ENCODE measurements at places on chromosomes 6 and 20. TPM values are rescaled to one million over a fixed set of nuclear protein-coding genes. Genes with fewer than 3 reads are reported as not detected.

C6orf52 gene
- not detected for total RNA-seq

HRH3 gene
- not detected for total RNA-seq

FAM83C gene
- total RNA-seq = not detected

WDR27 gene
- 7.8 TPM for total RNA-seq

DST gene
- 544 TPM for total RNA-seq

DNA sequence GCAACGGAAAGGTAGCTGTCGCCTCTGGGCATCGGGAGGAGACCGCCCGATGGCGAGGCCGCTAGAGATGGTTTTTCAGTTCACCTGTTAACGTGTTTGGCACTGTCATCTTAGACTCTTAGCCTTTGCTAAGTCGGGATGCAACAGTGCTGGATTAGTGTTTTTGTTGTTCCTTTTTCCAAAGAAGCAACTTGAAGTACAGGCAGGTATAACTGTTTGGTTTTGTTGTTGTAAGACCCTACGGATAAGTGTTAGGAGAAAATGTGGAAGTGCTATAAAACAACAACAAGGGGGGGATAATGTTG is 723 bp downstream of the MANEA start:
- DNase-seq = peak; percentile 1

- no peak for DNase-seq
Measured at GRCh38 chr6:46898006-46898405, 23.7 kb downstream of the ADGRF5 start.

DNA sequence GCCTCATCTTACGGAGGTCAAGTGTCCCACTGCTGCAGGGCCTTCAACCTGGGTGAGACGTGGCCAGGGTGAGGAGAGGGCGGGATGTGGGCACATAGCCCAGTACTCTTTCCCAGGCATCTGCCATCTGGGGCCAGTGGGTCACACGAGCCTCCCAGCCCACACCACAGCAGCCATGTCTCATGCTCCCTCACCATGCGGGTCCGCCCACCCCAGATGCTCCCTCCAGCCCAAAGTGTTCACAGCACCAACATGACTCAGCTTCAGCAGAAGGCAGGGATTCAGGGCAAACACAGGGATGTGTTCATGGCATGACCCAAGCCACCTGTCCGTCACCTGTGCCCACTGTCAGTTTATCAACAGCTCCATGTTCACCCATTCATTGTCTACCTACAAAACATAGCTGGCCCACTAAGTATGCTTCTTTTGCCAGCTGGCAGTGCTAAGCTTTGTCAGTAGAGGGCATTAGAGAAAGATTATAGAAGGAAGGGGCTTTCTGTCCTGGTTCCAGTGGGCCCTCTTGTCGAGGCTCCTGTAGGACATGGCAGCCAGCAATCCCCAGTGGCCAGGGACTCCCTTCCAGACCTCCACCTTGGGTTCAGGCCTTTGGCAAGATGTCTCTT is 109.2 kb downstream of the FOXF2 start:
- DNase-seq = peak; percentile 38

GRCh38 chr6:90890683-90891330 is 303.9 kb upstream of the MAP3K7 start:
- no peak for DNase-seq

GRCh38 chr6:150228072-150228733 is 85.4 kb downstream of the PPP1R14C start:
- DNase-seq = no peak

DNA sequence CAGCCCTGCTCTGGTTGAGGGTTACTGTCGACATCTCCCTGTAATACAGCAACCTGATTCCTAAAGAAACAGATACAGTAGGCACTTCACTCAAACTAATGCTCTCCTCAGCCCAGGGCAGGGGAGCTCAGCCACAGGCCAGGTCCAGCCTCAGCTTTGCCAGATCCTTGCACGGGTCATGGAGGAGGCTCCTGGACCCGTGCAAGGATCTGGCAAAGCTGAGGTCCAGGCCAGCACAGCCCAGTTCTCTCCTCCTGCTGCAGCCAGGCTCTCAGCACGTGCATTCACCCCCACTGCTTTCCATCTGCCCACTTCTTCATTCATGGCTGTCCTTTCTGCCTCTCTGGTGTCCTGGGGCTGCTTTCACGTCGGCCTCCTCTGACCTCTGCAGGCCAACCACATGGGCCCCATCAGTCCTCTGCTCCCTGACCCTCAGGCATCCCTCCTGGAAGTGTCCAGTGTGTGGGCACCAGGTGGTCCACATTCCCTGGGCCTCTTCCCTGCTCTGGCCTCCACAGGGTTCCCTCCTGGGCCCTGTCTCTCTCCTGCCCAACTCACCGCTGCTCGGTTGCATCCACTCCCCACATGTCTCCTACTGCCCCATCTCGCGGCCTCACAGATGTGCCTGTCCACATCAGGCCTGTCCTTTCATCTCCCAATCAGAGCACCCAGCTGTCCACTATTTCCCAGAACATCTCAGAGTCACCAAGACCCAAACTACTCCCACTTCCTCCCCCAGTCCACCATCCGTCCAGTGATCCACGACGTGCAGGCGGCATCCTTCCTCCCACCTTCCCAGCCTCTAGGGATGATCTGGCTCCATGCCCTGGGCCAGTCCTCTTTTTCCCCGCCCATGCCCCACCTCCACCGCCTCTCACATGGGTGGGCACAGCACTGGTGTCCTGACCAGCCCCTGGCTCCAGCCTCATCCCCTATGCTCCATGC is 11.8 kb upstream of the CD93 start:
- DNase-seq = no peak

DNA sequence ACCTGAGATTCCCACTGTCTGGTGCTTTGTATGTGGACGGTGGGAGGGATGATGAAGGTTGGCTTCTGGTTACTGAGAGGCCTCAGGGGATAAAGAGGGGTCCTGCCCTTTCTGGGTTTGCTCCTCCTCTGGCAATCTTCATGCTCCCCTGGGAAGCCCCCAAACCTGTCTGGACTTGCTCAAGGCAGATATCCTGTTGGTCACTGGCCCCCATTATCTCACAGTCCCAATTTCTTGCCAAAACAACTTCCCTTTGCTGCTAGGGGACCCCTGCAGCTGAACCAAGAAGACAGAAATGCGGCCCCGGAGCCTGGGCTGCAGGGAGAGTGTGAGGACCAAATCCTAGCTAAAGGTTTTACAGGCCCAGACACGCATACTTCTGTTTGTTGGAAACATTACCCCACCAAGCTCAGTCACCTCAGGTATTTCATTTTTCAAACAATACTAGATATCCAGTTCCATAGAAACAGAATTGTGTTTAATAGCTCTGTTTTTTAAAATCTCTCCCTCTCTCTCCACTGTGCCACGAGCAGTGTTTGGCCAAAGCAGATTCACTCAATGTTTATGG is 63.4 kb upstream of the MRPS10 start:
- DNase-seq = no peak

DNA sequence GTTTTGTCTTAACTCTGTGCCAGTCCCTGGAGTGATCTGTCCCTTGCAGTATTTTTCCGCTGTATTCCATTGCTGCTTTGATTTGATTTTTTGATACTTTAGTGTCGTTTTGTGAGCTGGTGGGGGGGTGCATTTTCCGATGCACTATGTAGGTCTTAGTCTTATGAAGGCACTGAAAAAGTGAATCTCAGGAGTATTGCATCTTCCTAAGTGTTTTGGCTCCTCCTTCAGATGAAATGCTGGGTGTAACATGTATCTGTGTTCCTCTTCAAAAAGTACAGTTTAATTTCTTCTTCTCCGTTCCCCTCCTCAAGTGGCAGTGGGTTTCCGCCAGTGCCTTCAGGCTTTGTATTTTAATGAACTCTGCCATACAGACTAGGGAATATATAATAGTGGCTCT is 580.7 kb upstream of the GJE1 start:
- no peak for DNase-seq

- no peak for DNase-seq
Measured at GRCh38 chr6:38640216-38640909, 634 bp upstream of the BTBD9 start.

DNA sequence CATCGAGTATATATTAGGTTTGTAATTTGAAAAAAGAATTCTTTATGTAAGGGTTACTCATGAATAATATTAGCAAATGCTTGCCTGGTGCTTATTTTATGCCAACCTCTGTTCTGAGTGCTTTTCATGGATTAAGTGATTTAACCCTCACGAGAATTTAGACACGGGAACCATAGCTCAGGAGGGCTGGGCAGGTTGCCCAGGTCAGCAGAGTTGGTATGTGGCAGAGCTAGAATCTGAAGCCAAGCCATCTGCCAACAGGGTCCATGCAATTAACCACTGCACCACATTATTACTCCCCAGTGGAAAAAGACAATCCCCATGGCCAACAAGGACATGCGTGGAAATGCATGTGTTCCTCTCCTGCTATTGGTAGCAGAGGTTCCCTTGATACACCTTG is 345.6 kb downstream of the CDC5L start:
- DNase-seq = no peak

DNA sequence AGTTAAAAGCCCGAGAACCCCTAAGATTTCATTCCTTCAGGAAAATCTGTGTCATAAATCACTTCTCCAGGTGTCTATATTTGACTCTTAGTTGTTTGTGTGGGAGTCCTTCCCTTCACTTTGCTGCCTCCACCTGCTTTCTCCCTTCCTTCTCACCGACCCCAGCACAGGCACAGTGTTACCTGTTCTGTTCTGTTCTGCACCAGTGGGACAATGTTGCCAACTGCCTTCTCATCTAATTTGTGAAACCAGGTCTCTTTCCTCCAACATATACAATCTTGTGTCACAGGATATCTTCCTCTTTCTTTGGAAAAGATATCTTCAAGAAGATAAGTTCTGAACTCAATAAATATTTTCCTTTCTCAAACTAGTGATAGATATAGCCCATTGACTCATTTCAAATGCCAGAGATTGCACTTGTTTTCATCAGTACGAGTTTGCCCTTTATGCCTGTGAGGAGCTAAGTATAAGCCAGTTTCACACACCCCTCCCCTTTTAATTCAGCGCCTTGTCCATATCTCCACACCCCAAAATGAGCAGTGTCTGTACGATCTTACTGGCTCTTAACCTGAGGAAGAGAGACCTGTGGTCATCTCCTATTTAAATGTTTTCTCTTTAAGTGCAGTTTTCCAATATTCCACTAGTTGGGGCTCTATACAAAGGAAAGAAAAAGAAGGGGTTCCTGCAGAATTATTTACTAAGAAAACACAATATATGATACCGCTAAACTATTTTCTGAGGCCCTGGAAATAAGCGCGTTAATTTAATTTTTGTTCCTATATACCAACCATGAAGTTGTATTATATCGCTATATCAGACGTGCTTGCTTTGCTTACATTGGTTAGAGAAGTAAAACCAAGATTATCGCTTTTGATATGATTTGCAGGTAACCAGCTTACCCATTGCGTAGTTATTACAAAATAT is 81.6 kb upstream of the PREP start:
- DNase-seq = peak; percentile 55

- DNase-seq = no peak
Measured at GRCh38 chr6:3857468-3858456, 8.6 kb downstream of the FAM50B start.

DNA sequence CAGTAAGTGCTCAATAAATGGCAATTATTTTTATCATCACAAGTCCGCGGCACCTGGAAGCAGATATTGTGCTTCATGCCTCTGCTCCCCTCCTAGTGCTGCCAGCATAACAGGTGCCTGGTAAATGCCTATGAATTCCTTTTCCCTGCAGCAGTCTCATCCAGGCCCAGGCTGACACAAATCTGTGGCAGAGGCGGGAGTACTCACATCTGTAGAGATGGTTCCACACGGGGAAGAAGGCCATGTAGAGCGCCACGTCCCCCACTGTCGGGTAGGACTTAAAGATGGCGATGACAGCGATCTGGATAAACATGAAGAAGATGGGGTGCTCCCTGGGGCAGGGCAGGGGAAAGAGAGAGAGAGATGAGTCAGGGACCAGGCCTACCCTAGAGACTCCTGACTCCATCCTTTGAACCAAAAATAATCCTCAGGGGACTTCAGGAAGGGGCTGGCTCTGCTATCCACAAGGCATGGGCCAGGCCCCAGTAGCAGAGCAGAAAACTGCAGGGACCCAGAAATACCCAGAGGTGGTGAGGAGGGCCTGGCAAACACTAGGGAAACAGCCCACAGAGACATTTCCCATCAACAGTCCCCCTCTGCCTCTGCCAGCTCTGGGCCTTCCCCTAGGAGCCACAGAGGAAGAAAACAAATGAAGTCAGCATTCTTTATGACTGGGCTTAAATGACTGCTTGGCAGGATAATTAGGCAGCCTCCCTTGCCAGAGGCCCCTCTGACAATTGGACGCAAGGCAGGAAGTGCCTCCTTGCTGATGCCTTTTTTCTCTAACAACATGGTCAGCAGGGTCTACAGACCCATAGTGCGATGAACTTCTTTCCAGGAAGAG is 23.0 kb downstream of the MAP1LC3A start:
- DNase-seq = peak; percentile 70

DNA sequence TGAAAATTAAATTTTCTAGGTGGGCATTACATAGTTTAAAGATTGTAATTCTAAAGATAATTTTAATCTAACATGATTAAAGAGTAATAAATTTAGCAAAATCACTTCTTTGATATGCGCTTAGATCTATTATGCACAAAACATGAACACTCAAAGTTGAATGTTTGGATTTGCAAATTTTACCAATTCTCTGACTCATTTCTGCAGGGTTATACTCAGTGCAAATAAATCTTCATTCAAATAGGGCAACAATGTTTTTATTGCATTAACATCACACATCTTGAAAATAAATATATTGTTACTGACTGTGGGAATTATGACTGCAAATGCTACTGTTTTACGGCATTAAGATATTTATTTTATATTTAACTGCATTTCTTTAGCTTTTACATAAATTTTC is 110.7 kb downstream of the OGFRL1 start:
- DNase-seq = no peak

DNA sequence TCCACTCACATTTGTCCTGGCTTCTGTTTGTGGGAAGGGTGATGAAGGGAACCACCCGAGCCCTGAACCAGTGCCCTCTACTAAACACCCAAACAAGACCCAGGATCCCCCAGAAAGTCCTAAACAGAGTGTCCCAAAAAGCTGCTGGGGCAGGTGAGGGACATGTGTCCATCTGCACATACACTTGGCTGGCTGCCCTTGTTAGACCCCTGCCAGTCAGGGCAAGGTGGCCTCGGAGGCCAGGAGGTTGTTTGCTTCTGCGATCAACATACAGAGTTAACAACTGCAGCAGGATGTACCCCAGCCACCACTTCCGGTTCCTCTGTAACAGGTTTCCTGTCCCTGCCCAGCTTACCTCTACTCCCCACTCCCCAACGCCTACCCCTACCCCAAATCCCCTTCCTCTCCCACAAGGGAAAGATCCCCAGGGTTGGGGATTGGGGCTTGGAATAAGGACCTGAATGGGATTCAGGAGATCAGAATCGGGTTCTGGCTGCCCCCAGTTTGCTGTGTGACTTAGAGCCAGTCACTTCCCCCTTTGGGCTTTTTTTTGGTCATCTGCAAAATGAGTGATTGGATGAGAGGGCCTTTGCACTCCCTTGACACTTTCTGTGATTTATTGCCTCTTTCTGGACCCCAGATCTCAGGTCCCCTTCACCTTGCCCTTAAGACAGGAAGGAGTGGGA is 13.9 kb downstream of the DEF6 start:
- DNase-seq = no peak

DNA sequence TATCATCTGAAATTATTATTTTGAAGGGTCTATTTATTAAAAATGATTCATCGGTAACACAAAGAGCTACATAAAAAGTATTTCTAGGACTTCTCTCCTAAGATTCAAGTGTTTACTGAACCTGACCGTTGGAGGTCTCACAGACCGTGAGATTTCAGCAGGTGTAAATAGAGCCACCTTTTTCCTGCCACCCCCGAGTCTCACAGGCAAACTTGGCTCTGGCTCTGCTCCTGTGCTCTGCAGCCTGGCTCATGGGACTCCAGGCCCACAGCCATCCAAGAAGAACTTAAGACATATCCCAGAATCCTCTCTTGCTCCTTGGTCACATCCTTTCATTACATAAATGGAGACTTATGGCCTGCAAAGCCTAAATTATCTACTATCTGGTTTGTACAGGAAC is 67.8 kb upstream of the AGPAT4 start:
- no peak for DNase-seq
